ENCODE measurements at places on chromosomes 13 and 19.
A peak's percentile ranks its signal among the peaks of the same experiment; 100 is the strongest.

DNA sequence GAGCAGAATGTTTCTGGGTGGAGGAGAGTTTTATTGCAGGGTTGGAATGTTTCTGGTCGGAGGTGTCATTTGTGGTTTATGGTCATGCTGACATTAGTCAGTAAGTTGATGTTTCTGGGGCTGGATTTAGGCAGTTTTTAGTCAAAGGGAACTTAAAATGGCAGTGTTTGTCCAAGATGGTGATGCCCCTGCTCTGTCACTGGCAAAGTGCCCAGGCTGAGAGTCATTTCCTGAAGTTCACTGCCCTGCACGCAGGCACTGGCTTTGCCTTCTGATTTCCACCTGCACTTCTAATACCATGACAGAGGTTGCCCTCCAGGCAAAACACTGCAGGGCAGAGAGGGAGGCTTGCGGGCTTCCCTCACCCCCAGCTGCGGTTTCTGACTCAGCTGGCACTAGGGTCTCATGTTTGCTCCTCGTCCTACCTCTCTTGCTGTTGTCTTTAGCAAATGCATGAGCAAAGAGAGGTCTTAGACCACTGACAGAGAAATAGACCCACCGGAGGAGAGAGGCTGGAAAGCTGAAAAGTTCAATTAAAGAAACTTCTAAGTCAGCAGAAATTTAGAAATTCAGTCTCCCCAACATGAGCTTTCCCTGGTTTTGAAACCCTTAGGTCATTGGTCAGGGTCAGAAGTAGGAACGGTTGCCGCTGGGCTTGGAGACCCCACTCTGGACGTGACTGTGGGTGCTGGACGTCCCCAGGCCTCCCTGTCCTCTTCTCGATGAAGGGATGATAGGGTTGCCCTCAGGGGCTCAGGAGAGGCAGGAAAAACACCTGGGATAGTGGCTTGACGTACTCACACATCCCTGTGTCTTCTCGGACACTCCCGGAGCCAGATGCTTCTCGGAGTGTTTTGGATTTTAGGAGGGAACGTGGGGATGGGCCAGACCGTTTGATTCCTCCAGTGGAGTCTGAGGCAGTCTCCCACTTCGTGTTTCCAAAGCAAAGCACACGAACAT is 26.3 kb downstream of the TMEM255B start:
- DNase-seq, result no peak

GRCh38 chr19:51593138-51593890 is 22.2 kb downstream of the ZNF175 start:
- no peak for DNase-seq

- peak; percentile 70 for DNase-seq
These were observed 1.5 kb upstream of the FTL start for GRCh38 chr19:48963371-48964204.

GRCh38 chr13:38883783-38884182 is 106.8 kb downstream of the STOML3 start:
- DNase-seq, result no peak

DNA sequence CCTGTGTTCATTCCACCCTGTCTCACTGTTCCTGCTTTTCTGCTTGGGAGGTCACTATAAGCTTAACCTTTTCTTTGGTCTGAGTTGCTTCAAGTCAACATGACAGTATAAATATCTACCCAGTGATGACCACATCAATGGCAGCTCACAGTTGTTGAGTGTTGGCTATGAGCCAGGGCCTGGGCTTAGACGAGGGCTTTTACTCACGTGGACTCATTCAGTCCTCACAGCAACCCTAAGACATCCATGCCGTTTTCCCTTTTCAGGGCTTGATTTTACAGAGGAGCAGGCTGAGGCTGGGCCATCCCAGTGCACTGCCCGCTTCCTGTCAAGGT is 10.2 kb upstream of the CCDC97 start:
- peak; percentile 27 for DNase-seq

DNA sequence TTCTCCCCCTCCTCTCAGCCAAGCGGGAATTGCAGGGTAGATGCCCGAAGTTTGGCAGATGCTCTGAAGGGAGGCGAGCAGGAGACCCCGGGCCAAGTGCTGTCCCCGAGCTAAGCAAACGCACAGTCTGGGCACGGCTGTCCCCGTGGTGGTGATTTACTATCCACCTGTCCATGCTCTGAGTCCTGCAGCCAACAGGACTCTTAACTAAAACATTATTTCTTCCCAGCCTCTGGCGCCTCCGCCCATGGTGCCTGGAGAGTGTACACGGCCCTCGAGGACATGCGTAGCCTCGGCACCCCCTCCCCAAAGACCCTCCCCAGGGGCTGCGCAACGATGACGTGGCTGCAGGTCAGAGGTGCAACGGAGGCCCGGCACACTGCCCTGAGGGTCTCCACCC is 7.6 kb downstream of the TINCR start:
- no peak for DNase-seq

- no peak for DNase-seq
These were observed 25.1 kb downstream of the TMPRSS9 start for GRCh38 chr19:2385053-2385721.

DNA sequence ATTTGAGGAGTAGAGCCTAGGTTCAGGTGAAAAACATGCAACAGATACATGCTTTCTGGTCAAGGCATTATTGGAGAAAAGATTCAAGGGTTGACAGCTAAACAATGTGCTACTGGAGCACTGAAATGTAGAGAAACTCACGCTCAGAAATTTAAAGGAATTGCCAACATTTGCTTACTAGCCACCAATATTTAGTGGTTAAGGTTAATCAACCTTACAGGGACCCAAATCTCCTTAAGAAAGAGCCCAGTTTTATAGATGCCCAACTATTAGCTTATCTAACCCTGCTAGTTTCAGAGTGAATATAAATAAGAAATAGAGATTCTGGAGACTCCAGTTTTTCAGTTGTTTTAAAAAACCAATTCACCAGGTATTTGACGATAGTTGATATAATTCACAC is 203.6 kb downstream of the DACH1 start:
- no peak for DNase-seq

- no peak for DNase-seq
These were observed 830.2 kb upstream of the SPRY2 start for GRCh38 chr13:81171065-81171647.

GRCh38 chr13:75647126-75647784 is 11.1 kb downstream of the LMO7 start:
- no peak for DNase-seq

GRCh38 chr13:112161521-112162301 is 94.8 kb downstream of the SOX1 start:
- DNase-seq, result no peak

- no peak for DNase-seq
These were observed 1.7 kb downstream of the CTXN1 start for GRCh38 chr19:7924241-7924640.

DNA sequence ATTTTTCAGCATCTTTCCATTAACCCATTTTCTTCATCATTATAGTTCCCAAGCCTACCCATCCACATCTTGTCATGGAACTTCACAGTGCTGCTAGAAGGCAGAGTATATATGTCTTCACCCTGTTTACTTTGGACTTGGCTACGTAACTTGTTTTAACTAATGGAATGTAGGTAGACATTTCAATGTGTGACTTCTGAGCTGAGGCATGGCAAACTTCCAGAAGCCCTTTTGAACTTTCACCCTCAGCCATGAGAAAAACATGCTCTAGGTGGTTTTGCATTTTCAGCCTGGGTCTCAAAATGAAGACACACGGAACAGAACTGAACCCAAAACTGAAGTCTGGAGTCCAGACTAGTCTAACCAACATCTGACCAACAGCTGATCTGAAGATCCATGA is 3.2 kb downstream of the TEX30 start:
- DNase-seq, result no peak

DNA sequence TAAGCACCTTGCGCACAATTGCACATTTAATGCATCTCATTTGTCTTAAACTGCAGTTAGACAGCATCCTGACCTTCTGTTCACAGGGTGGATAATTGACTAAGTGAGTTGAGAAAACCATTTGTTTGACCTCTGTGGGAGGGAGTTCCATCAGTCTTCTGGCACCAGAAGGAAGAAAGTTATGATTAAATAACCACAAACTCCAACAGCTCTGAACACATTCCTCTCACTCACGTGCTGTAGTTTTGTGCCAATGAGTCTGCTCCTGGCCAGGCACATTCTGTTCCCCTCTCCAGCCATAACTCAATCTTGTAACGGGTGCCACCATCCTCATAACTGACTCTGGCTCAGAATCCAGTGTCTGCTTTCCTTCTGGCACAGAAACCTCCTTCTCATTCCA is 817.2 kb downstream of the SLITRK1 start:
- DNase-seq, result no peak

Data from stimulated activated CD4-positive, alpha-beta T cell treated with anti-CD3 and anti-CD28 coated beads, Interleukin-4, amount 100 ng/mL, for 1 hour (primary cell).